MCF 10A (cell line): ENCODE measurements at places on chromosomes 5 and 9. TPM values are rescaled to one million over a fixed set of nuclear protein-coding genes. Genes with fewer than 3 reads are reported as not detected.

TLE1 gene
- 21.9 and 26.8 TPM in 2 replicates for total RNA-seq

ANKRD18A gene
- 42.0 and 46.0 TPM in 2 replicates for total RNA-seq

GRCh38 chr5:76425146-76425545 is 22.1 kb downstream of the IQGAP2 start:
- H3K27me3 ChIP-seq = no peaks in the 10 kb centered on the region
- H3K4me1 ChIP-seq = no peaks in the 10 kb centered on the region
- no peak for DNase-seq
- H3K36me3 ChIP-seq = no peaks in the 10 kb centered on the region
- H3K4me3 ChIP-seq = no peak overlapping the region

DNA sequence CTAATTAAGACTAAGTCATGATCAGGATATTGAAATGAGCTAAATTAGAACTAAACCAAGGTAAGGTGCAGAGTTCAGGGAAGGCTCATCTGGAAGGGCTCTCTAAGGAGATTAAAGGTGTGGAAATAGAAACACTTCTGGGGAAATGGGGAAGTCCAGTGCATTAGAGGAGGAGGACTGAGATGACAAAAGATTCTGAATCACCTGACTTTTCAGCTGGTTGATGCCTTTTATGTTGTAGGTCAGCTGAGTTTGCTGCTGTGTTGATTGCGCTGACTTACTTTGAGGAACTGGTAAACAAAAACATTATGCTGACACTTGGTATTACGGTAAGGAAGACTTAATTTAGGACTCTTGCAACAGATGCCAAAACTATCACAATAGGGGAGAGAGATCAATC is 23.8 kb downstream of the IFNA5 start:
- no peak overlapping the region for H3K4me3 ChIP-seq
- DNase-seq = no peak
- no peaks in the 10 kb centered on the region for H3K36me3 ChIP-seq

GRCh38 chr9:91775011-91775707 is 174.9 kb downstream of the ROR2 start:
- H3K4me3 ChIP-seq = no peak overlapping the region
- DNase-seq = peak; percentile 73
- no peak overlapping the region for H3K27ac ChIP-seq
